B cell (primary cell): ENCODE measurements at places on chromosomes 4 and X. TPM values are rescaled to one million over a fixed set of nuclear protein-coding genes. Genes with fewer than 3 reads are reported as not detected.

ARMCX4 gene
- 2.1 and 6.8 TPM in 2 replicates for polyA plus RNA-seq

DNA sequence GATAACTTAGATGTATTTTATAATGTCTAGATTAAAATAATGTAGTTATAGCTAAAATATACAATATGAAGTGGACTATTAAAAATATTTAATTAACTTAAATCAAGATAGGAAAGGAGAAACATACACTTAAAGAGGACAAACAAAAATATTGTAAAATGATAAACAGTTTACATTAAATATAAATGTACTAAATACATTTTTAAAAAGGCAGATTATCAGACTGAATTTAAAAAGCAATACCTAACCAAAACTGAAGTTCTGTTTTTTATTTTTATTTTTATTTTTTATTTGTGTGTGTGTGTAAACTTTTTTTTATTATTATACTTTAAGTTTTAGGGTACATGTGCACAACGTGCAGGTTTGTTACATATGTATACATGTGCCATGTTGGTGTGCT lies 811.6 kb upstream of the INTU start:
- no peak for DNase-seq

GRCh38 chr4:40976343-40976742 lies 226.6 kb downstream of the NSUN7 start:
- DNase-seq, result peak; percentile 26

- DNase-seq, result no peak
Measured at GRCh38 chr4:187612301-187612700, 383.3 kb upstream of the ZFP42 start.

DNA sequence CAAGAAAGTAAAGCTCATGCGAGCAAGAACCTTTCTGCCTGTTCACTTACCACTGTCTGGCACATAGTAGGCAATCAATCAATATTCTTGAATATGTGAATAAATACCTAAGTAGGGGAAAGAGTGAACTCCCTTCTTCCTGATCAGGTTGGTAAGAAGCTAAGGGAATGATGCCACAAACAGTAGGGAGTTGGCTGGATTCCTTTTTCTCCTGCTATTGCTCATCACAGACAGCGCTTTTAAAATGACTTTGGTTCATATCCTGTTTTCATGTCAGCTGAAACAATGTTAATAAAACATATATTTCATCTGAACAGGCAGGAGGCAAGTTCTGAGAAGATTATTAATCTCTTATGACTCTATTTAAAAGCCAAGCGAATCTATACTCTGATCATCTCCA lies 99.2 kb downstream of the NSUN7 start:
- DNase-seq, result no peak

TBC1D19 gene
- 1.8 and 2.3 TPM in 2 replicates for polyA plus RNA-seq

- no peak for DNase-seq
Measured at GRCh38 chr4:173746424-173746823, 216.4 kb upstream of the HAND2 start.

GRCh38 chr4:76687746-76688448 lies 210.0 kb downstream of the SOWAHB start:
- no peak for DNase-seq

MMAA gene
- polyA plus RNA-seq, result 3.9 TPM in 2 replicates

GRCh38 chr4:17869327-17869726 lies 58.5 kb downstream of the NCAPG start:
- no peak for DNase-seq

DNA sequence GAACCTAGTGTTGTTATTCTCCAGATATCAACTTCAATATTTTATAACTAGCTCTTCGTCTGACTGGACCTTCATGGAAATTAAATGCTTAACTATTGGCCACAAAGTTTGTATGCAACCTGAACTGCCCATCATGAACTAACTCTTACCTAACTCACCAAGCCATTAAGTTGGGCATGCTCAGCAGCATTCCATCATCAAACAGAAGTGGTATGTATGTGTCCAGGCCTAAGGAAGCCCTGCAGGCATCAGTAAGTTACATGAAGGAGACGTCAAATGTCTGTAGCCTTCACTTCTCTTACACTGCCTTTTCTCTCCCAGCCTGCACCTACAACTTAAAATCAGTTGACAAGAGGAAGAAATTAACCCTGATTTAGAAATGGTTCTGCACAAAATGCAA lies 1639.2 kb upstream of the PABPC4L start:
- DNase-seq, result no peak

ZFP92 gene
- 0.17 and 0.24 TPM in 2 replicates for polyA plus RNA-seq

ARL9 gene
- not detected in 2 replicates for polyA plus RNA-seq

SSX2 gene
- not detected in 2 replicates for polyA plus RNA-seq

GRCh38 chr4:123230061-123230460 lies 166.5 kb upstream of the SPRY1 start:
- DNase-seq, result no peak

GRCh38 chr4:89813197-89813596 lies 23.8 kb downstream of the SNCA start:
- no peak for DNase-seq

DNA sequence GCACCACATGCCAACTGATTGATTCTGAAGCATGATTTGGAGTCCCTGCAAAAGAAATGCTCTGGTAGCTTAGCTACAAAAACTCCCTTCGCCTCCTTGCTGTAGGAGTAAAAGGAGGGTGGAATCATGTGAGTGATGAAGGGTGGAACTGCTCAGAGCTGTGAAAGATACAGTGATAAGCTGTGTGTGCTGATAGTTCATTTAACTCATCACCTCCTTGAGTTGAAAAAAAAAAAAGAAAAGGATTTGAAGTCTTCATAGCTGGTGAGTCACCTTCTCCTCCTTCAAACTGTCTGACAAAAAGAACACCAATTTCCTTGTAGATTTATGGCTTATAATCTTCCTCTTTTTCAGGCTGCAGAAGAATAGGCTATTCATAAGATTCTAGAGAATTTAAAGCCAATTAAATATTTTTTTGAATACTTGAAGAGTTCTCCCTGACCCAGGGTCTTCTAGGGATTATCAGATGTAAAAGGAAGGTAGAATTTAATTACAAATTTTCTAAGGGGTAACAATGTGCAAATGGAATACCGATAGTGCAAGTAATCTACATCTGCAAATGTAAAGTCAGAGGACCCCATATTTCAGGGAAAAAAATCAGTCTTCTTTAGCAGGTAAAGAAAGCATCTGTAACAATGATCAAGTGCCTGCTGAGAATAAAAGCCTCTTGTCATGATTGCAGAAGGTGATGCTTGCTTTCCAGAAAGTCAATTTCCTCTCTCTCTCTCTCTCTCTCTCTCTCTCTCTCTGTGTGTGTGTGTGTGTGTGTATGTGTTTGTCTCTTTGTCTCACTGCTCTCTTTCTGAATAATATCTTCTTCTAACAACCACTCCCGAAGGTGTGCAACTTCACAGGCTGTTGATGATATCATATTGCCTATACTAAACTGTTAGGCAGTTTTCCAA lies 208.8 kb upstream of the VEGFC start:
- DNase-seq, result no peak

BEX2 gene
- polyA plus RNA-seq, result 34.6 and 78.5 TPM in 2 replicates

TEX11 gene
- not detected in 2 replicates for polyA plus RNA-seq
